ENCODE measurements at places on chromosomes 4 and X.

DNA sequence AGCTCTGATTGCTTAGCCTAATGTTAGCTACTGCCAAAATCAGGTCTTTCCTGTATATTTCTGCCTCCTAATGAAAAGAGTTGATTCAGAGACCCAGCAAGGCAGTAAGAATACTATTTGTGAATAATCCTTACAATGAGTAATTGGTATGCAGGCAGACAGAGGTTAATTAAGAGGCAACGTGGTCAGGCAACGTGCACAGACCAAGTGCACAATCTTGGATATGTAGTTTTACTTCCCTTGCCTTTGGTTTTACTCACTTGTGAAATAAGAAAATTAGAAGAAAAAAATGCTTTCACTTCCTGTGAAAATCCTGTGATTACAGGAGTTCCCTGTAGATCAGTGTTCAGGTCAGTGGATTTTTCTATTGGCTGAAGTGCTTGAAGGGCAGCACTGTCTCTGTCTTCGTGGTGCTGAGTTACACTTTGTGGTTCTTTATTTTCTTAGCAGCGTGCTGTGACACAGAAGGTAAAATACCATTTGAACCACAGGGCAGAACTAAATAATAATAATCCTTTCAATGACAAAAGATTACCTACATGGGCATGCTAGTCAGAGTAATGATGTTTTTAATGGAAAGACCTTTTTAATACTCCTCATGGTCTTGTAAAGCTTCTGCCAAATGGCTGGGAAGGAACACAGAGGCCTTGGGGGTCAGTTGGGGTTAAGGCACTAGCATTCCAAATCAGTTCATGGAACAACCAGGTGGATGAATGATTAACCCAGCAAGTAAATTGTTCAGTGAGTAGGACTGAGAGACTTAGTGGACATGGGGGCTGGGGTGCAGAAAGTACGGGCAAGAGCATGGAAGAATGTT is 430.9 kb downstream of the MAPK10 start:
- DNase-seq = no peak

DNA sequence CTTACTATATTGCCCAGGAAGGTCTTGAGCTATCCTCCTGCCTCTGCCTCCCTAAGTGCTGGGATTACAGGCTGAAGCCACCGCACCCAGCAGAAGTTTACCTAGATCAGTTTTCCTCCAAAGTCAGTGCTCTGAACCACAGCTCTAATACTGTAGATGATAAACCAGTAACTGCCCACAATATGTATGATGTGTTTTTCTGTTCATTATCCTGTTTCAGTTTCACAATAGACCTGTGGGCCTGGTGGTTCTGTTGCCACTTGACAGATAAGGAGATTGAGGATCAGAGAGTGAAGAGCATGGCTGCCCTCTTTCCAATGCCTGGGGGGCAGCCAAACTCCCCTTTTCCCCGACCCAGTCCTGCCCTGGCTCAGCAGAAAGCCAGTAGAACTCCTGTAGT is 87.0 kb downstream of the EFNB1 start:
- DNase-seq = no peak

- no peak for DNase-seq
Observed at GRCh38 chr4:53128706-53129357, 237.0 kb downstream of the SCFD2 start.

GRCh38 chr4:140028676-140029517 is 125.1 kb downstream of the MAML3 start:
- no peak for DNase-seq

DNA sequence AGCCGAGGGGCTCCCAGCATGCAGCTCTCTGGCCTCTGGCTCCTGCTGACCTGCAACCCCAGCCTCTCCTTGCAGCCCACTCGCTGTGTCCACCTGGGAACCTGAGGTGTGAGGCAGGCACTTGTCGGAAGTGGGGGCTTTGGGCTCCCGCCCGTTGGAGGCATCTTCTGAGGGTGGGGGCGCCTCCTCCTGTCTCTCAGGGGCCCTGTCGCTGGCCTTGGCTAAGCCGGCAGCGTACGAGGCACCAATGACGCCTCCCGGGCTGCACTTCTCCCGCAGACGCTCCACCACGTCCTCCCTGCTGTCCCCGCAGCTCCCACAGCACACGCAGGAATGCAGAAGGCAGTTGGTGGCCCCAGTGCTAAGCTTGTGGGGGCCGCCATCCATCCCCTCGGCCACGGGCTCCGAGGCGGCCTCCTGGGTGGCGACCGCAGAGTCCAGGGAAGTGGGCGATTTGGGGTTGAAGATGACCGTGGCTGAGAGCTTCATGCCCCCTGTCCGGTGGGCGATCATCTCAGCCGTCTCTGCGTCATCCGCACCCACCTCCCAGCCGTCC is 42.5 kb upstream of the MXD4 start:
- DNase-seq = no peak

- DNase-seq = no peak
Observed at GRCh38 chr4:159158985-159159384, 56.1 kb downstream of the RAPGEF2 start.

DNA sequence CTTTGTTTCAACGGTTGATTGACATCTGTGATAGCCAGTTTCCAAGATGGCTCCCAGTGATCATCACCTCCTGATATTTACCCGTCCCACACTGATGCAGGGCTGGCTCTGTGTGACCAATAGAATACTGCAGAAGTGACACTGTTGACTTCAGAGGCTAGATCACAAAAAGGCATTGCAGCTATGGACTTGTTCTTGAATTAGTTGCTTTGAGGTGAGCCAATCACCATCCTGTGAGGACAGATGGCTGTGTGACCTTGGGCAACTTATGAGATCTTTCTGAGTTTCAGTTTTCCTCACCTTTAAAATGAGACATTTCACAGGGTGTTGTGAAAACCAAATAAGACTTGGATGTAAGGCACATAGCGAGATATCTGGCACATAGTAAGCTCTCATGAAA is 1.8 kb upstream of the GPR82 start:
- DNase-seq = no peak

GRCh38 chr4:150950657-150951288 is 64.3 kb downstream of the LRBA start:
- no peak for DNase-seq

- no peak for DNase-seq
Observed at GRCh38 chrX:57930051-57930450, 19.8 kb upstream of the ZXDA start.

GRCh38 chr4:142700531-142700930 is 145.6 kb downstream of the INPP4B start:
- DNase-seq = no peak

GRCh38 chr4:84151574-84151973 is 347.5 kb downstream of the NKX6-1 start:
- DNase-seq = no peak

DNA sequence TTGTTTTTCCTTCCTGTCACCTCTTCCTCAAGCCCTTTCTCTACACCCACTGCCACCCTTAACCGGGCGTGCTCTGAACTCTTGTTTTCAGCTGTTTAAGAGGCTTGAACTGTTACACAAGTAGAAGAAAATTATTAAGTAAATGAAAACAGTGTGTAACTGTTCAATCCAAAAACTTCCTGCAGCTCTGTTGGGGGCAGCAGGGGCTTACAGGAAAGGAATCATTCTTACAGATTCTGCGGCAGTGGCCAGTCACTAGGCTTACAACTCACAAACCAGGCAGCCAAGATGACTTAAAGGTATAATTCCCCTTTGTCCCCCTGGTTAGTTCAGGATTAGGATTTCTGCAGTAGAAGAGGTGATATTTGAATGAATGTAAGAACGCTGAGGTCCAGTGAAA is 70.2 kb upstream of the ETNPPL start:
- DNase-seq = no peak

DNA sequence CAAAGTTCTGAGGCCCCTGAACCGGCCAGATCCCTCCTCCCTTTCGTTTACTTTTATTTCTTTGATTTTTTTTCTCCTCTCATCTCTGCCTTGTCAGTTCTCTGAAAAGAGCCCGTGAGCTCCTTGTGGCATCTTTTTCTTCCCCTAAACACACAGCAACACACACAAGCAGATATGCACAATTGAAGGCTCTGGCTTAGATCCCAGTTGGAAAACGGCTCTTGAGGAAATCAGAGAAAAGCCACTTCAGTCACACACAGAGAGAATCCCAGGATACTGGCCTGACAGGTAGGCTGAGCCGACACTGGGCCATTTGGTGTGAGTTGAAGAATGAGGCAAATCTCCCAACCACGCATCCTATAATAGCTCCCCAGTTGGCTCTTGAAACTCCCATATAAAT is 12.9 kb downstream of the DIPK2B start:
- no peak for DNase-seq

GRCh38 chr4:38582889-38583470 is 81.0 kb upstream of the KLF3 start:
- DNase-seq = no peak

DNA sequence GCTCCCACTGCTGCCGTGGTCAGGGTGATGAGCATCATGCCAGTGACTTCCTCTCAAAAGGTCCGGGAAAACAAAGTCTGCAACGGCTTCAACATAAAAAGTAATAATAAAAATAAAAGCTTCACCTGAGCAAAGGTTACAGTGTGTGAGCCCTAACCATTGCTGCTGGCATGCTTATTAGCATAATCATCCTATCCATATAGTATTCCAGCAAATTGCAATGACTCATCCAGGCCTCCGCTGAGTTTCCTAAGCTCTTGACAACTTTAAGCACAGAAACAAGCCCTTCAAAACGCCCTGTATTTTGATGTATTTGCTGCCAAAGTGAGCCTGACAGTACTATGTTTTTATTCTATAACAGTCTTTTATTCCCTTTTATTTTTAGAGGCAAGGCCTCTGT is 100.5 kb downstream of the AASDH start:
- no peak for DNase-seq

DNA sequence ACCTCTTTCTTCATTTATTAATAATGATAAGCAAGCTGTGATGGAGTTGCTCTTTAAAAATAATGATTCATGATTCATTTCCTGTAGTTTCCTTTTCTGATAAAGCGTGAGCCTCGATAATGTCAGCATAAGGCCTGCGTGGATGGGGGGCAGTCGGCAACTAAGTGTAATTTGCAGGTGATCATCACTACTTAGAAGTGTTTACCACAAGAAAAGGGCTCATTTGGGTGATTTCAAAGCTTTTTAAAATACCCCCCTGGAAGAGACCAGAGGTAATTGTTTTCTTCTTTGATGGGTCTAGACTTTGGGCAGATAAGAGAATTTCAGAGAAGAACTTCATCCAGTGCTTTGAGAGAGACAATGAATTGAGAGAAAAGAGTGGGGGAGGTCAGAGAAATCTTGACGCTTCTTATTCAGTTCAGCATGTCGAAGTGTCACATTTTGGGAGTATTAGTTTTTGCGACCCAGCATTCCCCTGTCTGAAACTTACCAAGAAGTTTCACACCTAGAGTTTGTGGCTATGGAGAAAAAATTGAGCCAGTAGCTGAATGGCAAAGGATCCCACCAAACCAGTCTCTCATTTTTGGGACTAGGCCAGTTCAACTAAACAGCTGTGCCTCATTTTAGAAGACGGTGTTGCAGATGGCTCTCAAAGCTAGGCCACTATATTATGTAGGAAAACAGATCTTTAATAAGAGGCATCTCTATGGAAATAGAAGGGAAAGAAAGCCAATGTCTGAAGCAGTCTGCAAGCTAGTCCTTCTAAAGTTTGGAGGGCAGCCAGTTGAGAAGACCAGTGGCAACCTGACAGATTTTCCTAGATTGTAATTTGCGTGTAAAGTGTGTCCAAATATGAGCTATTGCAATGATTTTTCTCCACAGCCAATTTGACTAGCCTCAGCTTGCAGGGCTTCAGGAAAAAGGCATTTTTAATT is 171.0 kb upstream of the PPP1R2C start:
- no peak for DNase-seq

DNA sequence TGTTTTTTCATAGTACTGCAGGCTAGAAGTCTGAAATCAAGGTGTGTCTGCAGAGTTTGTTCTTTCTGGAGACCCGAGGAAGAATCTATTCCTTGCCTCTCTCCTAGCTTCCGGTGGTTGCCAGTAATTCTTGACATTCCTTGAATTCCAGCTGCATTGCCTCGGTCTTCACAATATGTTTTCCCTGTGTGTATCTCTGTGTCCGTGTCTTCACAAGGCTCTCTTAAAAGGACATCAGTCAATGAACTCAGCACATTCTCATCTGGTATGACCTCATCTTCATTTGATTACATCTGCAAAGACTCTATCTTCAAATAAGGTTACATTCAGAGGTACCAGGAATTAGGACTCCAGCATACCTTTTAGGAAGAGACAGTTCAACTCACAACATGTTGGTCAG is 163.4 kb downstream of the BANK1 start:
- DNase-seq = no peak

DNA sequence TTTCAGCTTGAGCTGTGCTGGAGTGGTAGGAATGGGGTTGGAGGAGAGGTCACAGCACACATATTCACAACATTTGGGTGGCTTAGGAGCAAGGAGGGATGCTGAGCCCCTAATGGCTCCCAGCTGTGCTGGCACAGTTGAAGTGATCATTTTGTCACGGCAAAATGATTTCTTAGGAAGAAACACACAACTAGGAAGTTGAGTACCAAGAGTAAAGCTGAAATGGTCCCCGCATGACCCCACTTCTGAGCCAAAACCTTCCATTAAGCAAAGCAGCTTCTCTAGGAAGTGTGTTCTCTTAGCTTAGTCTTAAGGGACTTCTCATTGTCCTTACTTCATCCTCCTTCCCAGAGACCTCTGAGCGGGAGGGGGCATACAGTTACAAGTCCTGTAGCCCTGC is 12.6 kb downstream of the CAPN6 start:
- DNase-seq = no peak

GRCh38 chrX:10045327-10046000 is 78.3 kb downstream of the CLDN34 start:
- DNase-seq = no peak

DNA sequence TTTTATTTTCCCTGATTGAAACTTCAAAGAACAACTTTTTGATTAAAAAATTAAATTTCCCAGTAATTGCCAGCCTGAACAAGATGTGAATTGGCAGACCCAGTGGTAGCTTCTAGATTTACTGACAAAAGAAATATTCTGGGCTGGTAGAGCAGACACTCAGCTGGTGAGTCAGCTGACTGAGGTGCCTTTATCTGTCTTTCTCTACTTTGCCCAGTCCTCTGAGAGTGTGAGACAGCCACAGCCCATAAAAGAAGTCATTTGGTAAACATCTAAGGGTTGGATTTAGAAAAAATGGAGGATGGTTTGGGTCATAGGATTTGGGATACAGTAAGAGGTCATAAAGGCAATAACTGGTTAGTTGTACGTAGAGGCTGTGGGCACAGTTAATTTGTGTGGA is 54.5 kb downstream of the CCSER1 start:
- DNase-seq = no peak

DNA sequence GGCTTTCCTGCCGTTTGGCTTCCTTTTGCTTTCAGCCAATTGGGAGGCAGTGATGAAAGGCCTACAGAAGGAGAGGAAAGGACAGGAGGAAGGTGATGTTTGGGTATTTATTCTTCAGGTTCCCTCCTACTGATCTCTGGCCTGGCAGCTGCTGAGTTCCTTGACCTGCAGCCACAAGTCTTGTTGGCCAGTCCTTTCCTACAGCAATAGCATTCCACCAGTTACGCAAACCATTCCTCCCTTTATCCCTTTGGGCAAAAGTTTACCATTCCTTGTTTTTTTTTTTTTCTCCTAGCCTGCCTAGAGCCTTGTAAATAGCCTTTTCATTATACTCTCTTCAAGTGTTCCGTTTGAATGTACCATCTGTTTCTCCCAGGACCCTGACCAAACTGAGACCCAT is 198.1 kb upstream of the FTHL17 start:
- DNase-seq = no peak

GRCh38 chr4:59058543-59058942 is 1948.4 kb upstream of the IGFBP7 start:
- no peak for DNase-seq

- DNase-seq = no peak
Observed at GRCh38 chrX:107561468-107562215, 66.7 kb upstream of the PRPS1 start.

GRCh38 chr4:5996641-5997040 is 21.6 kb downstream of the C4orf50 start:
- DNase-seq = no peak

Data from H54 (cell line).